ENCODE measurements at places on chromosomes 11 and 22.

- DNase-seq: no peak
Measured at GRCh38 chr11:103413266-103413888, 304.2 kb downstream of the DYNC2H1 start.

- DNase-seq: no peak
Measured at GRCh38 chr11:80849253-80849652, 1408.4 kb upstream of the TENM4 start.

DNA sequence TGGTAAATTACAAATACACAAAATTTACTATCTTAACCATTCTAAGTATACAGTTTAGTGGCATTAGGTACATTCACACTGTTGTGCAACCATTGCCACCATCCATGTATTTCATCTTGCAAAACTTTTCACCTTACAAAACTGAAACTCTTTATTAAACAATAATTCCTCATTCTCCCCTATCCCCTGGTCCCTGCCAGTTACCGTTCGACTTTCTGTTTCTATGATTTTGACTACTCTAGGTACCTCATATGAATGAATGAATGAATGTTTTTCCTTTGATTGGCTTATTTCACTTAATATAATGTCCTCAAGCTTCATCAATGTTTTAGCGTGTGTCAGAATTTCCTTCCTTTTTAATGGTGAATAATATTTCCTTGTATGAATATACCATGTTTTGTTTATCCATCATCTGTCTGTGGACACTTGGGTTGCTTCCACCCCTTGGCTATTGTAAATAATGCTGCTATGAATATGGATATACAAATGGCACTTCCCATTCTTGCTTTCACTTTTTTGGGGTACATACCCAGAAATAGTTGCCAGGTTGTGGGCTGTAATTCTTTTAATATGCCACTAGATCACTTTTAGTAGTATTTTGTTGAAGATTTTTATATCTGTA lies 93.0 kb downstream of the UVRAG start:
- no peak for DNase-seq

- no peak for DNase-seq
Measured at GRCh38 chr11:134039726-134040385, 29.0 kb upstream of the JAM3 start.

- peak; percentile 39 for DNase-seq
Measured at GRCh38 chr11:116879800-116880625, 42.6 kb upstream of the APOA1 start.

GRCh38 chr11:44604171-44604581 lies 38.7 kb downstream of the CD82 start:
- DNase-seq: no peak

DNA sequence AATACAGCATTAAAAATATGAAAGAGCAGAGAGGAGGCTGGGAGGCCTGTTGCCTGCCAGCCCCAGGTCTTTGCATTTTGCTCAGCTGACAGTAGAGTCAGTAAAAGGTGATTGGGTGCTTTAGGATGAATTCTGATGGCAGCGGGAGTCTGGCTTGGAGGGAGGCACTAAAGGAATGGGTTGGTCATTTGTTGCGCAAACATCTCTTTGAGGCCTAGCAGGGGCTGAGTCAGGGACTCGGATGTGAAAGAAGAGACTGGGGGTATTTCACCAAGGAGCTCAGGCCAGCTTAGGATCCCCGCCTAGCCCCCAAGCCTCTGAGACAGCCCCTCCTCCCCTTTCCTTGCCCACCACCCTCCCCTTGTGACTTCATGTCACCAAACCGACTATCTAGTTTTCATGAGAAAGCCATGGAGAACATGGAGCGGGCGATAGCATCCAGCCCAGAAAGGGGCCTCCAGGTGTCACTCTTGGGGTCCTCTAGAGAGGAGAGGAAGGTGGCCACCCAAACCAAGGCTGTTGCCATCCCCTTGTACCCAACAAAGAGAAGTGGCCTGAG lies 9.7 kb downstream of the DGKZ start:
- no peak for DNase-seq

- DNase-seq: no peak
Measured at GRCh38 chr11:113045146-113045545, 83.9 kb downstream of the NCAM1 start.

DNA sequence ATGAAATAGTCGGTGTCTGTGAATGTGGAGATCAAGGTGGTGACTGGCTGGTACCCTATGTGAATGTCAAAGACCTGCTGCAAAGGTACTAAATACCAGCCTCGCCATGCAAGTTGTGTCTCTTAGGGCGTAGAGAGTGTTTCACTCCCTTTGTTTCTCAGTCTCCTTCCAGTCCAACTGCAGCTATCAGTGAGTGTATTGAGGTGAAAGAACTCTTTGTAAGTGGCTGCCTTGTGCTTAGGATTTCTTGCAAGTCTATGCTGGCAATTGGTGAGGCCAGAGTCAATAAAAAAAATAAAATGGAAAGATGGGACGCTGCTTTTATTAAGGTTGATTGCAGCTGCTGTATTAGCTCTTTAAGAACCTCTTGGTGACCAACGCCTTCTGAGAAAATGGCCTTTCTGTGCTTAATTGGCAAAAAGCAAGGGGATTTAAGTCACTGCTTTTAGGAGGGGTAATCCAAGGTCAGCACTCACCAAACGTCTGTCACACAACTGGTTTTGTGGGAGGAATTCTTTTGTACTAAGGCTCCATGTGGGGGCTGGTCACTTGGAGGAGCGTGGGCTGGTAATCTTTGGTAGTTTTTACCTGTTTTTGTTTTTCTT lies 95.1 kb downstream of the PARVA start:
- DNase-seq: no peak

GRCh38 chr11:16987205-16987568 lies 27.0 kb downstream of the PLEKHA7 start:
- no peak for DNase-seq

- DNase-seq: no peak
Measured at GRCh38 chr11:27582621-27583020, 76.1 kb upstream of the LIN7C start.

- DNase-seq: no peak
Measured at GRCh38 chr11:118714816-118715215, 35.4 kb upstream of the TREH start.

DNA sequence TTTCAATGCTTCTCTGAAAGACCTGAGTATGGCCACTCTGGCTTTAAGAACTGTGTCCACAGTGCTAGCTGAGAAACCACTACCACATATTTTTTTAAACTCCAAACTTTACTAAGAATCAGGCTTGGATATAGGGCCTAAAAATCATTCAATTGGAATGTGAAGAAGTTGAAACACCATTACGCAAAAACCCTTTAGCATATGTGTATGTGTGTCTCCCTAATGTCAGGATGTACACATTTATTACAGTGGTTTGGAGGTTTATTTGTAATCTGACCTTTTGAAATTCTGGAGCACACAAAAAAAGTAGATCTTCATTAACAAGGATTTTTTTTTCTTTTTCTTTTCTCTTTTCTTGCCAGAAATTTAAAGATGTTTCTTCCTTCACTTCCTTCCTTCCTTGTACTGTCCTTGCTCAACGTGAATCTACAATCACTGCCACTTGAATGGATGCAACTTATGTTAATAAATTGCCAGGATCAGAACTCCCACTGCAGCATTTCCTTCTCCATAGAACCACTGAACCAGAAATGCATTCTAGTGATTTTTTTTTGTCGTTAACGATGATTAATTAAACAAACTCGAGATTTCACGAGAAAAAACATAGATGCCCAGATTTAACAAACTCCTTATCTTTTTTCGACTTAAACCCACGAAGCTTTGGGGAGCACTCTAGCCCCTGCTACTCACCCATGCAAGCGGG lies 3.1 kb upstream of the ADM start:
- DNase-seq: peak; percentile 88

- DNase-seq: no peak
Measured at GRCh38 chr11:95922099-95922498, 1.8 kb downstream of the MTMR2 start.

DNA sequence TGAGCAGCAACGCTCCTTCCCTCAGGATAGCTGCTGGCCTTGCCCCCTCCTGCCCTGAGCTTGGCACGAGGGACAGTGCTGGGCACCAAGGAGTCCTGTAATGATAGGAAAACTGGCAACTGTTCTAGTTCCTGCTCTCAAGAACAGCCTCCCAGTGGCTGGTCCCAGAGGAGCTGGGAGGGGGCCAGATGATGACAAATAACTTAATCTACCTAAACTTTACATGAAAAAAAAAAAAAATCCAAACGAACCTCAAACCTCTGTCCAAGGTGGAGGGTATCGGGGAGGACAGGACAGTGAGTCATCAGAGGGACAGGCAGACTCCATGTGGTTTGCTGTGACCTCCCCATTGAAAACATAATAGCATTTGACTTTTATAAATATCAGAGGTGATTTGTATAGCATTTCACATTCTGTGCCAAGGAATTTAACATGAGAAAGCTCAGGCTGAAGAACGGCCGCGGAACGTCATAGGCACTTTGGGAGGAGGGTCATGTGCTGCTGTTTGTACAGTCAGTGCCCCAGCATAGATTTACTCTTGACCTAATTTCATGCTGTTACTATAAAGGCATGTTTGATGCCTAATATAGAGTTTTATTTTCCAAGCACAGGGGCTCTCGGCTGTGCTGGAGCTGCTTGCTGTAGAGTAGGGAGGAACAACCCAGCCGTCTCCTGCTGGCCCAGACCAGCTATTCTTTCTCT lies 98.2 kb upstream of the NNMT start:
- no peak for DNase-seq

GRCh38 chr11:9850224-9850895 lies 186.5 kb downstream of the SWAP70 start:
- no peak for DNase-seq

Measured in HS-5 (cell line).